ENCODE measurements at places on chromosomes 11 and 22.

- peak; percentile 57 for DNase-seq
Observed at GRCh38 chr11:45412051-45412471, 125.9 kb upstream of the SYT13 start.

GRCh38 chr11:75598264-75598663 lies 36.2 kb downstream of the SERPINH1 start:
- DNase-seq = no peak

DNA sequence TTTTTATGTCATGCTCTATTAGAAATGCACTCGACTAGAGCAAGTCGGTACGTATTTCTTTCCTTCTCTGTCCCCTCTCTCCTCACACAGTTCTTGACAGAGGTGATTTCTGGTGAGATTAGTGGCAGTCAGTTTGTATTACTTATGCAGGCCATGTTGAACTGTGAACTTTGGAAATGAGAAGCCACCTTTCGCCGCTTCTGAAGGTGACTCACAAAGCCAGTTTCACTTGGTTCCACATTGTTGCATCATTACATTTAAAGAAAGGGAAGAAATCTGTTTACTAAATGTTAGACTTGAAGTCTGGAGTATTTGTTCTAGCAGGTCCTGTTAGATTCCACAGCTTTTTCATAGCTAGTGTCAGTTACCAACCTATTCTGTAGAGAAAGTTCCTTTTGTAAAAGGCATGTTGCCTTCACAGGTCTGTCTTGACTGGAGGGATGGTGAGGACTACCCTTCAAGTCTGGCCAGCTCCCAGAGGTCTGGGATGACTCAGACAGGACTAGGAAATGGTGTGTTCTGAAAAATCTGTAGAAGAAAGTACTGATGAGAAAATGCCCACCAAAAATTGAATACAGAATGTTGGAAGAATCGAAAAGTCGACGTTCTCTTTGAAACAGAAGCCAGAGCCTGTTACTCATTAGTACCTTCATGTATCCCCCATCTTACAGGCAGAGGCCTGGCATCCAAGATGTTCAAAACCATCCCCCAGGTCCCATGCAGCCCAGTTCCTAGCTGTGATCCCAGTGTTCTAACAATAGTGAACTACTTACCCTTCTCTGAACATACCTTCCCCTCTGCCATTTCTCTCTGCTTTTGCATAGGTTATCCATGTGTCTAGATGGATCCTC lies 181.4 kb downstream of the DBX1 start:
- DNase-seq = peak; percentile 87

GRCh38 chr22:50470491-50470890 lies 4.3 kb downstream of the SBF1 start:
- no peak for DNase-seq

DNA sequence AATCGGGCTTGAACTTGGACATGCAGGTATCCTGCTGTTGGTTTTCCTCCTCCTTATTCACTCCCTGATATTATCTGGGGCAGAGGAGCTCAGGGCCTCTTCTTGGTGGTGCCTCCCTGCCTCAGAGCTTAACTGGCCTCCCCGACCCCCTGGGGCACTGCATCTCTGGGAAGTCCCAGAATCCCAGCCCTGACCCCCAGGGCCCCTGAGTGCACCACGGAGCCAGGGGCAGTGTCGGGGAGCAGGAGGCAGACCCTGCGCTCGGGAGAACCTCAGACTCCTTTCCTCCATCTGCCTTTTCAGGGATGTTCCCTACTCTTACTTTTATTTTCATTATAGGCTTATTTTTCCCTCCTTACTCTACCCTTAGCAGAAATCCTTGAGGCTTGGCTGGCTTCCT lies 537.0 kb downstream of the BRD1 start:
- no peak for DNase-seq

- no peak for DNase-seq
Observed at GRCh38 chr22:33188326-33188725, 130.1 kb upstream of the SYN3 start.

- no peak for DNase-seq
Observed at GRCh38 chr22:44025171-44026065, 1.3 kb downstream of the PARVB start.

GRCh38 chr11:134504146-134504905 lies 92.3 kb upstream of the B3GAT1 start:
- DNase-seq = no peak
